Left ventricle myocardium inferior (tissue), 1 donor: ENCODE measurements at places on chromosomes 12 and 14. TPM values are rescaled to one million over a fixed set of nuclear protein-coding genes. Genes with fewer than 3 reads are reported as not detected.

- no peak overlapping the region for H3K27ac ChIP-seq
- DNase-seq = no peak
- peaks cover 34% of the 10 kb centered on the region for H3K27me3 ChIP-seq
- no peaks in the 10 kb centered on the region for H3K36me3 ChIP-seq
- no peak overlapping the region for H3K4me3 ChIP-seq
- H3K4me1 ChIP-seq = no peaks in the 10 kb centered on the region
Observed at GRCh38 chr14:101227611-101228594, 324.4 kb upstream of the RTL1 start.

DNA sequence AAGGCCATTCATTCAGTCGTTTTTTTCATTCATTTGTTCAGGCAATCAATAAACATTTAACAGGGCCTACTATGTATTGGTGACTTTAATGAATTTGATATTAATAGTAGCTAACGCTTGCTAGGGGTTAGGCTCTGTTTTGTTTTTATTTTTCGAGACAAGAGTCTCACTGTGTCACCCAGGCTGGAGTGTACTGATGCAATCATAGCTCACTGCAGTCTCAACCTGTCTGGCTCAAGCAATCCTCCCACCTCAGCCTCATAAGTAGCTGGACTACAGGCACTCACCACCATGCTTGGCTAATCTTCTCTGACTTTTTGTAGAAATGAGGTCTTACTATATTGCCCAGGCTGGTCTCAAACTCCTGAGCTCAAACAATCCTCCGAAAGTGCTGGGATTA lies 25.6 kb upstream of the MED13L start:
- peaks cover 7% of the 10 kb centered on the region for H3K4me1 ChIP-seq
- H3K27me3 ChIP-seq = peaks cover 11% of the 10 kb centered on the region
- DNase-seq = no peak
- H3K4me3 ChIP-seq = no peak overlapping the region
- no peak overlapping the region for H3K27ac ChIP-seq

DNA sequence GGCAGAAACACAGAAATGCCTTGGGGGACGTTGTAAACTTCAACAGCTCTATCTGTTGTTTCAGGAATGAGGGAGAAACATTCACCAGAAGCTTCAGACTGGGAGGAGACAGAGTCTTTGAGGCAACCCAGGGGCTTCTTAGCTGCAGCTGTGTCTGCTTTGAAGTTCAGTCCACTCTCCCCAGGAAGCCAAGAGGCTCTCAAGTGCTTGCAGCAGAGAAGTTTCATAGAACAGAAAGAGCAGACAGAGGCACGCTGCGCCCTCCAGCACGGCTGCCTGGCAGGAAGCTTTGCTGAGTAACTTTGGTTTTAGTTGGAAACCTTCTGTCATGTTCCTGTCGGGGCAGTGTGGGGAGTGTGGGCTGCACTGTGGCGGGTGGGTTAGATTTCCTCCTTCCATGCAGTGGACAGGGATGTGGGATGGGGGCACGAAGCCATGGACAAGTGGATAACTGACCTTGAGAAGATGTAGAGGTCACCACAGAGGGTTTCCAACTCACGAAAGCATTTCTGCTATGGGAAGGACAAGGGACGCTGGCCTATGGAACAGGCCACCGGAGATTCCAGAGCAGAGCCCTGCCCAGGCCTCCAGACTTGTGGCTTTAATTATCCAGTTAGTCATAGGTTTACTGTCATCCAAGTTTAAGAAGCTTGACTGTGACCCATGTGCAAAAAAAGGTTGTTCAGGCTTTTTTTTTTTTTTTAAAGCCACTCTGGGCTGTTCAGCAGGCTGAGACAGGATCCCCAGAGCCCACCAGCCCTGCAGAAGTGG lies 107.7 kb downstream of the ARF6 start:
- no peaks in the 10 kb centered on the region for H3K36me3 ChIP-seq
- H3K4me1 ChIP-seq = peaks cover 57% of the 10 kb centered on the region
- peak; percentile 47 for DNase-seq
- no peaks in the 10 kb centered on the region for H3K27me3 ChIP-seq
- no peak overlapping the region for H3K4me3 ChIP-seq

- H3K4me3 ChIP-seq = no peak overlapping the region
- peaks cover 8% of the 10 kb centered on the region for H3K27me3 ChIP-seq
- no peak for DNase-seq
- no peak overlapping the region for H3K27ac ChIP-seq
- H3K36me3 ChIP-seq = no peaks in the 10 kb centered on the region
Observed at GRCh38 chr12:65690477-65690876, 133.8 kb upstream of the HMGA2 start.

- no peak overlapping the region for H3K27ac ChIP-seq
- peaks cover 81% of the 10 kb centered on the region for H3K36me3 ChIP-seq
- H3K4me3 ChIP-seq = no peak overlapping the region
Observed at GRCh38 chr12:45418520-45418919, 202.6 kb downstream of the ANO6 start.

DNA sequence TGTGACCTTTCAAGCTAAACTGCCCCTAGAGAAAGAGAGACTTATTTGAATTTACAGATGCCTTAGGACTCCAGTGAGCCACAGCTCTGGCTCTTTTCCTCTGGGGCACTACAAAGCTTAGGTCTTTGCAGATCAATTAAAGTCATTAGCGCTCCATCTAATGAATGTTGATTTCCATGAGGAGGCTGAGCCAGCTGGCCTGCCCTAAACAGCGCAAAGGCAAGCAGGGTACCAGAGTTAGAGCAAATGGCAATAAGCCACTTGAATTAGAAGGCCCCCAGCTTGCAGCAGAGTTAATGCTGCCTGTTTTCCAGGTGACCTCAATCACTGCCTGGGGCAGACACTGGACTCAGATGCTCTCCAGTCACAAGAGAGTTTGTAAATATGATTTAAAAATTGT lies 695.3 kb downstream of the DIO2 start:
- H3K4me3 ChIP-seq = no peak overlapping the region
- no peak for DNase-seq
- no peaks in the 10 kb centered on the region for H3K4me1 ChIP-seq
- no peaks in the 10 kb centered on the region for H3K36me3 ChIP-seq
- no peak overlapping the region for H3K27ac ChIP-seq

DNA sequence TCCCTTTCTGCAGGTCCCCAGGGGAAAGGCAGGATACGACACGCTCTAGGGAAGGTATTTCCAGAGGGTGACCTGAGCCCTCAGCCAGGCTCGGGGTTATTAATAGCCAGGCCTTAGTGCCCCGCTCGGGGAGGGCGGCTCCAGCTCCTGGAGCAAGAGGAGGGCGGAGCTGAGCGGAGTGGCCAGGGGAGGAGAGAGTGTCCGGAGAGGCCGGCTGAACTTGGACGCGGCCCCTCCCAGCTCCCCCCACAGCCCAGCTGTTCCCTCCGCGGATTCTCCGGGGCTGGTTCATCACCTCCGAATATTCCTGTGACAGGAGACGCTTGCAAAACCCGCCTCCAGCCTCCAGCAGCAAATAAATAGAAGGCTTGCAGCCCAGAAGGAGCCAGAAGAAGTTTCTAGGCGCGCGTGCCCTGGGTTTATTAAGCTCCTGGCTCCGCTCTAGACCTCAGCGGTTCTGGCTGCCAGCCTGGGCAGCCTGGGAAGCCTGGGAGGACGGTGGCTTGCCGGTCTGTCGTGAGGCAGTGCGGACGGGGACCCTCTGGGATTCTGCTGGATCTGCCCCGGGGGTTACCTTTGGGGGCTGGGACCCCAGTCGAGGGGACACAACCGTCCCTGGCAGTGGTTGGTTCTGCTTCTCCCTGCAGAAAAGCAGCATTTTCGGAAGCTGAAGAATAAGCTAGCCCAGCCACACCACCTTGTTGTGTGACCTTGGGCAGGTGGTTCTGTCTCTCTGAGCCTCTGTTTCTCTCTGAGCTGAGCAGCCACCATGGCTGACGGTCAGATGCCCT lies at the start of gene HSPB8:
TSS of gene HSPB8 (plus strand) at position 388 of the 791 bp plus-strand sequence. CDS start at position 770, 382 bp downstream.
- H3K27me3 ChIP-seq = peaks cover 4% of the 10 kb centered on the region
- peak within 1 kb of the TSS; percentile 91 for H3K27ac ChIP-seq
- H3K4me3 ChIP-seq = peak within 1 kb of the TSS; percentile 77

DNA sequence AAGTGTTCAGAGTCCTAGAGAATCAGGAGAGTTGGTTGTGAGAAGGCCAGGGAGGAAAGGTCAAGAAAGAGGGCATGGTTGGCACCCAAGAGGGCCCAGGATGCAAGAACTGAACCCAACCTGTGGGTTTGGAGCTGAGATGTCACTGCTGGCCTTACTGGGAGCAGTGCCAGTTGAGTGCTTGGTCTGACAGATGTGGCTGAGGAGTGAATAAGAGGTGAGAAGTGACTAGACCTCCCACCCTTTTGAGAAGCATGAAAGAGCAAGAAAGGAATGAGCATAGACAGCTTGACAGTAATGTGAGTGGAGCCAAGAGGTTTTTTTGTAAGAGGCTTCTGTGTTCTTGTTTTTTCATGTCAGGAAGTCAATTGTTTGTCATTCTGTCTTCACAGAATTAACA lies 95.3 kb downstream of the FGD4 start:
- no peak overlapping the region for H3K4me3 ChIP-seq
- H3K36me3 ChIP-seq = no peaks in the 10 kb centered on the region
- H3K27ac ChIP-seq = peak overlapping the region; percentile 4
- peaks cover 42% of the 10 kb centered on the region for H3K4me1 ChIP-seq
- no peak for DNase-seq

- peak; percentile 50 for DNase-seq
- H3K4me3 ChIP-seq = no peak overlapping the region
- no peaks in the 10 kb centered on the region for H3K36me3 ChIP-seq
Observed at GRCh38 chr14:101235335-101236103, 325.8 kb upstream of the DIO3 start.

GRCh38 chr12:29066011-29066588 lies 83.0 kb upstream of the FAR2 start:
- H3K4me3 ChIP-seq = no peak overlapping the region
- no peak overlapping the region for H3K27ac ChIP-seq
- H3K27me3 ChIP-seq = no peaks in the 10 kb centered on the region
- no peak for DNase-seq
- H3K4me1 ChIP-seq = no peaks in the 10 kb centered on the region

DNA sequence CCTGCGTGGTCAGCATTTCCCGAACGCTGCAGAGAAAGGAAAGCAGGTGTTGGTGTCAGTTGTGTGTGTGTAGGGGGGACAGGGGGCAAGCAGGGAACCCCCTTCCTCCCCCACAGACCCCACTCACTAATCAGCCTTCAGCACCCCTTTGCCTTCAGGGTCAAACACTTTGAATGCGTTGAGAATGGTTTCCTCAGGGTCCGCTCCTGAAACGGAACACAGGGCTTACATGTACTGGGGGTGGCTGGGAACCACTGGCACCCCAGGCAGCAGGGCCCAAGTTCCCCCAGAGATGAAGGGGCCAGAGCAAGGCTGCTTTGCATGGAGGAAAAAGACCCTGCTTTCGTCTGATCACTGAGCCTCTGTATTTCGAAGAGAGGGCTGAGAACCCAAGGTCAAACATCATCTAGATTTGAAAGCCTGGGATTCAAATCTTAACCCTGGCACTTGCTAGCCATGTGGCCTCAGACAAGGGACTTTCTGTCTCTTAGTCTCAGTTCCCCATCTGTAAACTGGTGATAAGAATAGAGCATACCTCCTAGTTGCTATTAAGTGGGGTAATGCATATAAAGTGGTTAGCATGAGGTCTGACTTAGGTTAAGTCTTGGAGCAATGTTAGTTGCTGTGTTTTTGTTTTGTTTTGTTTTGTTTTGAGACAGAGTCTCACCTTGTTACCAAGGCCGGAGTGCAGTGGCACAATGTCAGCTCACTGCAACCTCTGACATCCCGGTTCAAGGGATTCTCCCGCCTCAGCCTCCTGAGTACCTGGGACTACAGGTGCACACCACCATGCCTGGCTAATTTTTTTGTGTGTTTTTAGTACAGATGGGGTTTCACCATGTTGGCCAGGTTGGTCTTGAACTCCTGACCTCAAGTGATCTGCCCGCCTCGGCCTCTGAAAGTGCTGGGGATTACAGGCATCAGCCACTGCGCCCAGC lies 7.0 kb downstream of the MYL2 start:
- no peak overlapping the region for H3K4me3 ChIP-seq
- peak overlapping the region; percentile 61 for H3K27ac ChIP-seq
- no peak for DNase-seq
- peaks cover 65% of the 10 kb centered on the region for H3K36me3 ChIP-seq
- H3K4me1 ChIP-seq = peaks cover 10% of the 10 kb centered on the region

DNA sequence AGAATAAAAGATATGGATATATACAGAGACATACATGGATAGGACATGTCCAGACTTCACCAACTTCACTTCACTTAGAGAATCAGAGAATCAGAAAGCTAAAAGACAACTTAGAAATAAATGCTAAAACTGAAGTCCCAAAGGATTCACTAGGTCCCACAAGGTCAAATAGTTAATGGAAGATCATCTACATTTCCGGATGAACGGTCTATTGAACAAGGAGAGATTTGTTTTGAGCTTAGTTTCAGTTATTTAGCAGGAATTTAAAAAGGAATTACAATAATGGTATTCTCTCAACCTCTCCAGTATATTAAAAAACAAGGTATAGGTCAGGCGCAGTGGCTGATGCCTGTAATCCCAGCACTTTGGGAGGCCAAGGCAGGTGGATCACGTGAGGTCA lies 187.0 kb downstream of the MED13L start:
- no peak for DNase-seq
- H3K27me3 ChIP-seq = no peaks in the 10 kb centered on the region
- H3K4me1 ChIP-seq = peaks cover 20% of the 10 kb centered on the region

DNA sequence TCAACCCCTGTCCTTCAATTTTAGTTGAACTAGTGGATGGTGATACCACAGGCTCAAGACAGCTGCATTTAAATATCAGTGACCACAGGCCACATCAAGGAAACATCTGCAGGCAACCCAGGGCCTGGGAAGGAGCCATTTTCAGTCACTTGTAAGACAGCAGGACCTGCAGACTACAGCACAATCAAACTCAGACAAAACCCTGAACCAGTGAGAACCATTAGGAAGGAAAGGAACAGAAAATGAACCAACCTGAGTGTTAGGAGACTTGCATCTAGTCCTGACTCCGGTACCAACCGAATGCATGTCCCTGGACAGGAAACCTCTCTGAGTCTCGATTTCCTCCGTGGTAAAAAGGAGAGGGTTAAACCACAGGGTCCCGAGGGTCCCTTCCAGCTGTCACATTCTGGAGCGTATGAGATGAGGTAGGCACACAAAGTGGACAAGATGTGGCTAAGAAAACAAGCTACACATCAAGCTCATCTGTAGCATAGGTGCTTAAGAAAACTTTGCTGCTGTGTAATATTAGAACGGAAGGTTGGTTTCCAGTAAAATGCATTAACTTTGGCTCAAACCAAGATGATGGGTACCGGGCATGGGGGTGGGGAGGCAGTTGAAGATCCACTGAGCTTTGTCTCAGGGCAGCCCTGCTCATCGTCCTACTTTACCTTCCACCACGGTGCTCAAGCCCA lies 1.6 kb upstream of the CDKN1B start:
- peaks cover 20% of the 10 kb centered on the region for H3K36me3 ChIP-seq
- peak overlapping the region; percentile 76 for H3K4me3 ChIP-seq
- H3K4me1 ChIP-seq = peaks cover 71% of the 10 kb centered on the region
- DNase-seq = no peak

TAS2R8 gene
- not detected for total RNA-seq

KCNC2 gene
- not detected for total RNA-seq
